ENCODE measurements at places on chromosomes 6 and 20. TPM values are rescaled to one million over a fixed set of nuclear protein-coding genes. Genes with fewer than 3 reads are reported as not detected.

SLC39A7 gene
- 31.9 TPM for total RNA-seq

GRCh38 chr20:47765271-47765670 is 20.0 kb downstream of the SULF2 start:
- no peak for DNase-seq

LYRM4 gene
- total RNA-seq = 35.1 TPM

DNA sequence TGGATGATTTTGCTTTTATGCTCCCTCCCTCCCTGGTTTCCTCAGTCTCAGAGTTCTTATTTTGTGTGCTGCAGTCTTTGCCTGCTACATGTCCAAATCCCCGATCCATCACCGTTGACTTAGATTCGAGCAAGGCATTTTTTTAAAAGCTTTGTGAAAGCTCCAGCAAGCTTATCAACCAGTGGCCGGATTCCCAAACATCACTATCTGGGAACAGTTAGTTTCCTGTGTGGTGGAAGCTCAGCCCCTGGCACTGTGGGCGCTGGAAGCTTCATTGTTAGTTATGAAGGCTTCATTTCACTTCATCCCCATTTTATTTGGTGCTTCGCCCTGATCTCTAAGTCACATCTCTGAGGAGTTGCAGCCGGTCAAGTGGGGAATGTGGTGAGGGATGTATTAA is 44.7 kb downstream of the DEK start:
- no peak for DNase-seq

ECT2L gene
- total RNA-seq = 0.38 TPM

DNA sequence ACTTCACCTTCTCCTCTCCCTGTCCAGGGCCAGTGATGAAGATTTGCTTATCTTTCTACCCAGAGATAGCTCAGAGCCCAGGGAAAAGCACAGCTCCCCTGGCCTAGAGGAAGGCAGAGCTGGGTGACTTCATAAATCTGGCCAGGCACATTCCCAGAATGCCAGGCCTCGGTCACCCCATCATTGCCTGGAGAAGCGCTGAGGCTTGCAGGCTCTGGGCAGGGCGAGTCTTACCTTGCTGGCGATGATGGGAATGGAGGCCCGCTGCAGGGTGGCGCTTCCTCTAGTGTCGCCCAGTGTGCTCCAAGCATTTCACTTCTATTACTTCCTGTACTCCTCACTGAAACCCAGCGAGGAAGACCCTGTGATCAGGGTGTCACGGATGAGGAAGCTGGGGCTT is 60.1 kb downstream of the DAAM2 start:
- no peak for DNase-seq

DNA sequence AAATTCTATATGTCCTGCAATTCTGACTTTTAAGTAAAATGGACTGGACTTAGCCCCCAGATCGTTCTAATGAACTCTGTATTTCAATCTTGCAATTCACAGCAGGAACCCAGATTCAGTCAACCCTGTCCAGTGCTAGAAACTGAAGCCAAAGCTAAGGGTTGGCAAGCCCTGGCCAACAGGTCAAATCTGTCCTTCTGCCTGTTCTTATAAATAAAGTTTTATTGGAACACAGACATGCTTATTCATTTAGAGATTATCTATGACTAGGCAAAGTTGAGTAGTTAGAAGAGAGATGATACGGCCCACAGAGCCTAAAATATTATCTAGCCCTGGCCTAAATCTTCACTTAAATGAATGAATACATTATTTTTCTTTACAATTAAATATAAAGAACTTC is 339.2 kb upstream of the JARID2 start:
- DNase-seq = no peak

DNA sequence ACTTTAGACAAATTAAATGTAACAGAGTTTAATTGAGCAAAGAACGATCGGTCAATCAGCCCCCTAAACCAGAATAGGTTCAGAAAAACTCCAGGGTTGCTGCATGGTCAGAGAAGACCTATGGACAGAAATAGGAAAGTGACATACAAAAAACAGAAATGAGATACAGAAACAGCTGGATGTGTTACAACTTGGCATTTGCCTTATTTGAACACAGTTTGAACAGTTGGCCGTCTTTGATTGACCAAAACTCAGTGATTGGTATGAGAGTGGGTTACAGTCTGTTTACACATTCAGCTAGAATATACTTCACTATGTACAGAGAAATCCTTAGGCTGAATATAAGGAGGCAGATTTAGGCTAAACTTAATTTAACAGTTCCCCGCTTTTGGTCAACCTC is 19.9 kb downstream of the SRSF6 start:
- DNase-seq = no peak

L3MBTL1 gene
- 44.4 TPM for total RNA-seq

BTNL2 gene
- 0.92 TPM for total RNA-seq

TMEM244 gene
- total RNA-seq = not detected

ME1 gene
- 20.3 TPM for total RNA-seq

DNA sequence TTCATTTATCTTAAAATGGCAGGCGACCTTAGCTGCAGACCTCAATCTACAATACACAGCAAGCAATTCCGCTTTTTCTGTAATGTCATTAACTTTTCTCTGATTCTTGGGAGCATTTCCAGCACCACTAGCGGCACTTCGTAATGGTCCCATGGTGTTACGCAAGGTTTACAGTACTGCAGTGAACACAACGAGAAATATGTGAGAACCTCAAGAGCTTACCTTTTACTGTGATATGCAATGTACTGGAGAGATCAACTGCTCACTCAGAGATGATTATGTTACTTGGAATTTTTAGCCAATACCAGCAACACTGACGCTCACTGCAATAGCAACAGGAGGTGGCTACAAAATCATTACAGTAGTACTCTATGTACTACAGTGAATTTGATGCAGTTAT is 2.8 kb upstream of the CEP43 start:
- no peak for DNase-seq

- DNase-seq = no peak
Measured at GRCh38 chr6:139641376-139641775, 266.9 kb upstream of the CITED2 start.

DNA sequence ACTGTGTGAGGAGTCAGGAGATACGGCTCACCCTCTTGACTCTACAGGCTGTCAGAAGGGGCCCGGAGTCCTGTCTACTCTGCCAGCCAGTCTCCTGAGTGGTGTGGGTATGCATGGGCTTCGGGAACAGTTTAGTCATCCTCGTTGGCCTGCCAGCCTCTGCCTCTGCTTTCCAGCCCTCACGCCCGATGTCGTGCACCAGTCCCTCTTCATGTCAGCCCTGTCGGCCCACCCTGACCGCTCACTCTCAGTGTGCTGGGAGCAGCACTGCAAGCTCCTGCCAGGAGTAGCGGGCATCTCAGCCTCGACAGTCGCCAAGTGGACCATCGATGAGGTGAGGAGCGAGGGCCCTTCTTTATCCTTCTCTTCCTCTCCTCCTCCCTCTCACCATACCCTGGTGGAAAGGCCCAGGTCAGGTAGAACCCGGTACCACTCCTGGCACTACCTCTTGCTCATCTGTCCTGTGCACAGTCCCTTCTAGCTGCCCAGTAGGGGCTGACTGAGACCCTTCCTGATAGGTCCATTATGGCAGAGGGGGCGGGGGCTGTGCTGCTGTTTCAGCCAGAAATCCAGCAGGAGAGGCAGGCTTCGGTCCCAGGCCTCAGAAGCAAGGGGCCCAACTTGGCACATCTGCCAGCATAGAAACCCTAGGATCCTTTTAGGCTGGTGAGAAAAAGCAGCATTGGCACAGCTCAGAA is 18.7 kb upstream of the SGK2 start:
- no peak for DNase-seq

DNA sequence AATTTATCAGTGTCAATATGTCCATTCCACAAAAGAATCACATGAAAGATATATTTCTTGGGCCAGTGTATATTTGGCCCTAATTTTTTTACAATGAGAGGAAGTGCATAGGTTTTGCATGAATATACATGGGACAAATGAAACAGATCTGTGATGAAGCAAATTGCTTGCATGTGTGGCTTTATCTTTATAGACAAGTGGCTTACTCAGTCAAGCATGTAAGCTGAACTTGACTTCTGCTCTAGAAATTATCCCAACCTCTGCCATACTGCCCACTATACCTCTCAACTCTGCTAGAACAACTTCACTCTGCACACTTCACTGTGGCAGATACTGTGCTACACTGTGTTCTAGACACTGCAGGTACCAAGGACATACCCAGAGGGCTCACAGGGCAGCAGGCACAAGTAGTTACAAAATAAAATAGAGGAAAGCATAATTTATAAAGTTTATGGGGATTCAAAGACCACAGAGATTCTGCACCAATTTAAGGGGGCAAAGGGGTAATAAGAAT is 349.2 kb upstream of the HSF2 start:
- DNase-seq = no peak

FOXS1 gene
- 3.4 TPM for total RNA-seq

- DNase-seq = no peak
Measured at GRCh38 chr6:41374618-41375590, 39.5 kb downstream of the NCR2 start.

GRCh38 chr6:143689852-143690251 is 12.1 kb downstream of the PHACTR2 start:
- no peak for DNase-seq

ARFGEF3 gene
- 70.0 TPM for total RNA-seq

DNA sequence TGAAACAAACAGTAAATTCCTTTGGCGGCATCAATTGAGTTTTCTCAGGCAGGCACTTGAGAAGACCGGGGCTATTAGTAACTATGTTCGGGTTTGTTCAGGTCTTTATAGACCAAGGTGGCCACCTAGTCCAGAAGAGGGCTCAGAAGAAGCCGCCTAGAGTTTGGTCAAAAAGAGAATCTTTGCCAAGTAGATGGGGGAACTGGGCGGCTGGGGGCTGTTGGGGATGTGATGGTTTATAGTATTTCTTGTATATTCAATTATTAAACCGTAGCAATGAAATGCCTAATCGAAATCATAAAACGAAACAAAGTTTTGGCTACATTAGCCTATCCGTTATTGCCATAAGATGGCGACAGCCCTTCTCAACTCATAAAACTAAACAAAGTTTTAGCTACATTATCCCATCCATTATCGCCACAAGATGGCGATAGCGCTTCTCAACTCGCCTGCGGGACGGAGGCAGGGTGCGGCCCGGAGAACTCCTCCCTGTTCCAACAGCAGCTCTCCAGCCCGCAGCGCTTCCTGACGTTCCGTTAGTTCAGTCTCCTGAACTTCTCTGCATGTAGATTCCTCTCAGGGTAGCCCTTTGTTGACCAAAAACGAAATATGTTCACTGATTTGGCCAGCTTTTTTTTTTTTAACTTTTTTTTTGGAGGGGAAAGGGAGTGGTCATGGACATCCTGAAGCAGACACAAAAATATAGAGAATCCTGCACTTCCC is 120.5 kb upstream of the PRSS16 start:
- DNase-seq = no peak

WFDC10B gene
- total RNA-seq = not detected

DNA sequence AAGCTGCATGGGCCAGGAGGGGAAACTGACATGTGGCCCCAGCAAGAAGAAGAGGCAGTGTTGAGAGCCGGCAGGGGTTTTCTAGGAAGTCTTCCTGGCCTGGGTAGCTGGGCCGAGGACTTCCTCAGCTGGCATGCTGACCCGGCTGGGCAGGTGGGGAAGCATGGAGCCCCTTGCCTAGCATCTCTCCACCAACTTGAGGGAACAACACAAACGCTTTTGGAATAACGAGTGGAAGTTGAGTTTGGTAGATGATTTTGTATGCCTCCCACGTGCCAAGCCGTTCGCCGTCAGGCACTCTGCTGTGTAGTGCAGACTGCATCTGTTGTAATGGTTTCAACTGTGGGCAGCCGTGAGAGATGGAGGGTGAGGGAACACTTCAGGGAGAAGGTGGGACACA is 7.3 kb downstream of the TMEM181 start:
- DNase-seq = no peak

GRCh38 chr6:168394606-168395005 is 46.4 kb upstream of the SMOC2 start:
- DNase-seq = no peak

DNA sequence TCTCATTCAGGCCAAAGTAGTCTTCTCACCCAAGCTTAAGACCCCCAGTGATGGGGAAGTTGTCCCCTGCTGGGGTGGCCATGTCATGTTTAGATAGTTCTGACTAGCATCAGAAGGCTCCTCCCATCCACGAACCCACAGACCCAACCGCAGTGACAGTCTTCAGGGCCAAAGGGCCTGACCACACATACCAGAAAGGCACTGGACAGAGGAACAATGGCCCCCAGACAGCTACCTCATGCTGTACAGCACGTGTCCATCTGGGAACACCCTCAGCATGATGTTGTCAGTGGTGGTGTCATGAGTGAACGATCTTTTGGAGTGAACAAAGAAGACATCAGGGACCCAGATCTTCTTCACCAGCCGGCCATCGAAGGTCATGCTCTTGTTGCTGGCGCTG is 46.3 kb downstream of the GABRR2 start:
- DNase-seq = no peak

DNA sequence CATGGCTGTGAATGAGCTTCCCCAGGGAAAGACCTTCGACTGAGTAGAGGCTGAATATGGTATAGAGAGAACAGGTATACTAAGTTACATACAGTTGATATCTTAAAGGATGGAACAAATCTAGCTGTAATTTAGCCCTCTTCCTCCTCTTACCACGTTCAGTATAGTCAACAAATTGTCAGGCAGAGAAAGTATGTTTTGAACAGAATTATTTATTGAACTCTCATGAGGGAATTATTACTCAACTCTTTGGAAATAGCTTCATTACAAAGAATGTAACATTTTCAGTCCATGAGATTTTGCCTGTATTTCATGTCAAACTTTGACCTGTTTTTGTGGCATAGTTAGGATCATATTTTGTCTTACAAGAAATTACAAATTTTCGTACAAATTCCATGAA is 63.0 kb downstream of the SH3BGRL2 start:
- no peak for DNase-seq

TREML2 gene
- not detected for total RNA-seq

DNA sequence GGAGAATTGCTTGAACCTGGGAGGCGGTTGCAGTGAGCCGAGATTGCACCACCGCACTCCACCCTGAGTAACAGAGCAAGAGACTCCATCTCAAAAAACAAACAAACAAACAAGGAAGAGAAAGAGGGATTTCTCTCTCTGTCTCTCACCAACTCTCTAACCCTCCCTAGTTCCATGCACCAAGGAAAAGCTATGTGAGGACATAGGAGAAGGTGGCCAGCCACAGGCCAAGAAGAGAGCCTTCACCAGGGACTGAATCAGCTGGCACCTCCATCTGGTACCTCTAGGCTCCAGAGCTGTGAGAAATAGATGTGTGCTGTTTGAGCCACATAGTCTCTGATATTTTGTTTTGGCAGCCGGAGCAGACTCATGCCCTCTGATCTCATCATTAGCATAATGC is 9.0 kb upstream of the FAM110A start:
- no peak for DNase-seq

DNA sequence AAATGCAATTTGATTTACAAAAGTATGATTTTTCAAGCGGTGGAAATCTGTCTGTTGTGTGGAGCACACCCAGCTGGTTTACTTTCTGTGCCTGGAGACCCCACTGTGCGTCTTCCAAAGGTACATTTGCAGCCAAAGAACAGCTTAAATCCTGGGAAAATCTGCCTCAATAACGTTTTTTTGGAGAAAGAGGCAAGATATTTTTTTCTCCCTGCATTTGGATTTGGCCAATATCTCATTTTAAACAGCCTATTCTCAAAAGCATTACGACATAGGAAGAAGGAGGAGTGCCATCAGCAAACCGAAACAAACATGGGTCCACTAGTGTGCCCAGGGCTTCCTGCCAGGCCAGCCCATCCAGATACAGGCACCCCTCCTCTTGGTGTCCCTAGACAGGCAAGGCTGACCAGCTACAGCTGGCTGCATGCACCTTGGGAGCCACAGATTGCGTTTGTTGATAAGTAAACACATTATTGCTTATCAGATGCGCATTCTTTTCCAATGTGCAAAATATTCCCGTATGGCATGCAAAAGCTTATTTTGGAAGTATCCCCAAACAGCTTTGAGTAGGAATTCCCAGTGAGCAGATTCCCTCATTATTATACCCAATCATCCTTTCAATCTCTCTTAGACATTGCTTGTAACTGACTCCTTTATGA is 184.5 kb upstream of the MARCKS start:
- no peak for DNase-seq

Measured in dorsolateral prefrontal cortex (tissue), 122 donors.